Stimulated activated CD8-positive, alpha-beta memory T cell treated with anti-CD3 and anti-CD28 coated beads, Interleukin-2, amount 100 ng/mL, for 48 hours (primary cell): ENCODE measurements at places on chromosomes 4 and X.

DNA sequence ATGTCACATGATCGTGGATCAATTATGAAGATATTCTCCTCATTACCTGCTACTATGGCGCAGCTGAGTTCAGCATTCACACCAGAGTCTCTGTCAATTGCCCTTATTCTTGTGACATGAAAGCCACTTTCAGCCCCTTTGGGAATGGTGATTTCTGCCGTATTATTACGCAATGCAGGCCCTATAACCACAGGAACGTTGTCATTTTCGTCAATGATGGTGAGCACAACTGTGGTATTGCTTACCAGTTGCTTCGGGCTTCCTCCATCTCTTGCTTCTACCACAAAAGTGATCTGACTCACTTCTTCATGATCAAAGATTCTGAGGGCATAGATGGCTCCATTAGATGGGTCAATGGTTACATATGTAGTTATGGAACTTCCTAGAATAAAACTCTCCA lies 2.1 kb downstream of the PCDH18 start:
- DNase-seq: no peak

DNA sequence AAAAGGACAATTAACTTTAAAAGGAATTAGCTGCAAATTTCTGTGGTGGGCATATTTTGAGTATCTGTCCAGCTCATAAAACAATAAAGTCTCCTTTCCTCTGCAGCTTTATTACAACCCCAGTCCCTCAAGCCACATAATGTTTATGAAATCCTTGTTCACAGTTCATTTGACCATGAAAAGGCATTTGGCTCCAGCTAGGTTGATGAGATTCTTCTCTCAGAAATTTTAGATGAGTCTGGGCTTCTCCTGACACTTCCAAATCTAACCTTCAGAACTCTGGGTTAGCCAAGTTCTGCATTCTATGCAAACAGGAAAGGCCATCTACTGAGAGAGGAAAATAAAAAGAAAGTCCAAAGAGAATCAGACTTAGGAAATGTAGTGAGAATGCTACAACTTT lies 156.8 kb downstream of the GRXCR1 start:
- no peak for DNase-seq

DNA sequence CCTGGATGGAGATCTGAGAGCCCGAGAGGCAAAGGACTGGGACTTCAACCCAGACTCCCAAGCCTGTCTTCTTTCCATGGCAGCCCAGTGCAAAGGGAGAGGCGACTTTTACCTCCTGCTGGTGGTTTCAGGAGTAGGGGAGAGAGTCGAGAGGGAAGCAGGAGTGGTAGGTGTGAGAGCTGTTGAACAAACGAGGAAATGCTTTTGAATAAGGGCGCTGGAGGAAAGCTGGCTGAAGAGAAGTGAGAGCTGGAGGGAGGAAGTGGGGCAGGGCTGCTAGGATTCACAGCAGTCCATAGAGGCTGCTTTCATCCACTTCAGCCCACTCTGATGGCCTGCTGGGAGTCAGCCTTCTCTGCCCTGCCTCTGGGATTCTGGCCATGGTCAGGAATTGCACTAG lies 81.8 kb upstream of the EFNB1 start:
- no peak for DNase-seq

GRCh38 chr4:109803924-109804571 lies 2.2 kb upstream of the CFI start:
- no peak for DNase-seq

GRCh38 chrX:24838629-24839028 lies 144.9 kb downstream of the POLA1 start:
- no peak for DNase-seq

DNA sequence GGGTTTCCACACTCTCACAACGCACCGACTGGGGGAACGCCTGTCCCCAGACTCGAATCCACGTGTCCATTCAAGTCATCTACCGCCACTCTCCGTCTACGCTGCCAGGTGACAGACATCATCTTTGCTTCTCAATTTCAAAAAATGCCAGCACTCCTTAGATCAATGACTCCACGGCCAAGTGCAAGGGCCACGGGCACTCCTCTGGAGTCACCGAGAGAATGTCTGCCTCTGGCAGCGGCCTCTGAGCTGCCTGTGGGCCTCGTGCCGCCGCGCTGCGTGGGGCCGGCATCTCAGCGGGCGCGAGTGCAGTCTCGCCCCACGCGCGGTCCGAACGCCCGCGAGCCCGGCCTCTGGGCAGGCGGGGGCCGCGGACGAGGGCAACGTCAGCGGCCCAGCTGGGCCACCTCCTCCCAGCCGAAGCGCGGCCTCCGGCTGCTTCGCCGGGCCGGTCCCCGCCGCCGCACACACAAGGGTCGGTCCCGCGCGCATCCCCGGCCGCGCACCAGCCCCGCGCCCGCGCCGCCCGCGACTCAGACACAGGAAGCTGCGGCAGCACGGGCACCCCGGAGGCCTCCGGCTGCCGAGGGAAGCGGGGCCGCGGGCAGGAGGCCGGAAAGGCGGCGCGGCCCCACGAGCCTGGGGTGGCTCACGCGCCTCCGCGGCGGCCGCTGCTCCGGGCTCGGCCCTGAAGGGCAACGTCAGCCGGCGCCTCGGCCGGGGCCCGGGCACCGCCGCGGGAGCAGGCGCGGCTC lies 450 bp downstream of the ACSL1 start:
- peak; percentile 24 for DNase-seq
